ENCODE measurements at places on chromosomes 5 and 9.

DNA sequence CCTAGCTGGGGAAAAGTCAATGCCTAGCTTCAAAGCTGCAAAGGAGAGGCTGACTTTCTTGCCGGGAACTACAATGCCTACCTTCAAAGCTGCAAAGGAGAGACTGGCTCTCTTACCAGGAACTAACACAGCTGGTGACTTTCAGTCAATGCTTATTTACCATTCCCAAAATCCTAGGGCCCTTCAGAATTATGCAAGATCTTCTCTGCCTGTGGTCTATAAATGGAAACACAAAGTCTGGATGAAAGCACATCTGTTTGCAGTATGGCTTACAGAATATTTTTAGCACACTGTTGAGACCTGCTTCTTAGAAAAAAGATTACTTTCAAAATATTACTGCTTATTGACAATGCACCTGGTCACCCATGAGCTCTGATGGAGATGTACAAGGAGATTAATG is 259.4 kb downstream of the PLK2 start:
- DNase-seq: no peak

DNA sequence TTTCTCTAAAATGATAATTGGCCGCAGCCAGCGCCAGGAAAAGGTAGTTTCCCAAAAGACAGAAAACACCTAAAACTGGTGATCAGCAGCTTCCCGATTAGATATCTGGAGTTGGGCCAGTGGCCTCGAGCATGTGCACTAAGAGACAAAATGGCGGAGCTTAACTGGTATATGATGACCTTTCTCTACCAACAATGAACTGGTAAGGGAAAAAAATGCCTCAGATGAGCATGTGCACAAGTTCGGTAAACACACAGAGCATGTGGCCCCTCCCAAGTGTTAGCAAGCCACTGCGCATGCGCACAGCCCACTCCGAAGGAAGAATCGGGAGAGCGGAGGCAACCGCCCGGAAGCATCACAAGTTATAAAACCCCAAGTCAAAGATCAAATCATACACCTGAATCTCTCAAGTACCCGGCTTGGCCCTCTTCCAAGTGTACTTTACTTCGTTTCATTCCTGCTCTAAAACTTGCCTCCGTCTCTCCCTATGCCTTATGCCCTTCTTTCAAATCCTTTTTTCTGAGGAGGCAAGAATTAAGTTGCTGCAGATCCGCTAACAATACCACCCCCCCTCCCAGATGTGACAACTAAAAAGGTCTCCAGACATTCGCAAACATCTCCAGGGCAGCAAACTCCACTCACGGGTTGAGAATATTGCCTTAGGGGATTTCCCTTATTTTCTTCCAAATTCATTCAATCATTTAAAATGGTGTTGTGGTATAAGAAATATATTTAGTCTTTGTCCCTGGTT is 15.0 kb upstream of the PTBP3 start:
- no peak for DNase-seq

GRCh38 chr9:133958756-133959155 is 33.4 kb downstream of the VAV2 start:
- DNase-seq: no peak

DNA sequence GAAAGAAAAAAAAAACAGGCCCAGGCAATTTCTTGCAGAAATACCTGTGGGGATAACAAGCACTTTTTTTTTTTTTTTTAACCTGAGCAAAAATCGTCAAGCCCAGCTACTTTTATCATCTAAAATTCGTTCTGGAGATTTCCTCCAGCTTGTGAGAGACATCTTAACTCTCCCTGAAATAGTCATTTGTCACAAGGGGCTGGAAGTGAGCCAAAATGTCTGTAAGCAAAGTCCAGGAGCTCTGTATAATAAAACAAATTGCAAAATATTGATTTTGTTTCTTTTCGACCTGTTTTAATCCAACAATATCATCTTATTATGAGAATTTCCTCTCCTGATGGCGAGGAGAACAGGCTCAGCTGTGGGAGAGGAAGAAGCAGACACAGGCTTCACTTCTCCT is 168.4 kb downstream of the TTLL11 start:
- no peak for DNase-seq

GRCh38 chr5:119878712-119879111 is 249.4 kb downstream of the FAM170A start:
- DNase-seq: no peak

- DNase-seq: no peak
Measured at GRCh38 chr5:112205846-112206245, 213.2 kb downstream of the EPB41L4A start.

GRCh38 chr5:101653996-101654395 is 642.1 kb downstream of the SLCO4C1 start:
- DNase-seq: no peak

DNA sequence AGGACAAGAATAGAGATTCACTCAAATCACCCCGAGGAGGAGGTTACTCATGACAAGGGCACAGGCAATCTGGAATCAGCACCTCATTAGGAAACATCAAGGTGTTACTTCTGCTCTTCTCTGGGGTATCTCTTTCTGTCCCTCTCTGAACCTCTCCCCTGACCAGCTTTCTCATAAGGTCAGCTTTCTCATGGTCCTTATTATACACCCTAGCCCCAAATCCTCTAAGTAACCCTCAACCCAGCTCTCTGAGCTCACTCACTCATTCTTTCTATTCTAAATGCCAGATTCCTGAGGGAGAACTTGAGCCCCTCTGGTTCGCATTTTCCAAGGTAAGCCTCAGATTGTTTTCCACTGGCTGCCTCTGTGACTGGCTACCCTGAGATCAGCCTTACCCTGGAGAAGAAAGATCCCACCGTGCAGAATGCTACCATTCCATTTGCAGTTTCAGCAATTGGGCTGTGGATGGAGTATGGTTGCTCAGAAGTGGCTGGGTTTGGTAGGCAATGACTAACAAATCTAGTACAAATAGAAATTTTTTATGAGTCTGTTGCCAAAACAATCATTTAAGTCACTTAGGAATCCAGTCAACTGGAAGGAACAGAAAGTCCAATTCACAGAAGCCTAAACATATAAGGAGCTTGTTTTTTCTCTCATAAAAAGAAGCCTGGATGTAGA is 9.0 kb upstream of the TIMD4 start:
- DNase-seq: no peak

- no peak for DNase-seq
Measured at GRCh38 chr5:6858419-6858818, 145.2 kb downstream of the TENT4A start.

DNA sequence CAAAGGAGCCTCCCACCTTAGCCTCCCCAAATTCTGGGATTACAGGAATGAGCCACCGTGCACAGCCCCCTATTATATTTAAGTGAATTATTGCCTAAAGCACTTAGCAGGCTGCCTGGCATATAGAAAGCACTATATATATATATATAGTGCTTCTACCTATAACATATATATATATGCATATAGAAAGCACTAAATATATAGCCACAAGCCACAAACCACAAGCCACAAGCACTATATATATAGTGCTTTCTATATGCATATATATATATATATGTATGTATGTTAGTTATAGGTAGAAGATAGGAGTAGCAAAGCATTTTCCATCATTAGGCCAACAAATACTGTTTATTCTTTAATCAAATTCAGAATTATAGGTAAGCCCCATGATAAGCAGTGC is 185.8 kb downstream of the CWC27 start:
- no peak for DNase-seq

GRCh38 chr9:85212209-85212608 is 529.5 kb downstream of the AGTPBP1 start:
- DNase-seq: no peak

GRCh38 chr9:135008416-135008815 is 79.1 kb upstream of the OLFM1 start:
- no peak for DNase-seq

GRCh38 chr9:113992276-113992951 is 85.7 kb downstream of the AMBP start:
- DNase-seq: no peak

- no peak for DNase-seq
Measured at GRCh38 chr5:173981185-173981761, 7.7 kb upstream of the C5orf47 start.

GRCh38 chr5:155750571-155750970 is 576.4 kb upstream of the SGCD start:
- no peak for DNase-seq

GRCh38 chr5:102850503-102850902 is 95.4 kb downstream of the PAM start:
- DNase-seq: no peak

Data from NCI-H1930 (cell line).